MCF 10A (cell line): ENCODE measurements at places on chromosomes 3 and 15. TPM values are rescaled to one million over a fixed set of nuclear protein-coding genes. Genes with fewer than 3 reads are reported as not detected.

CXCR6 gene
- total RNA-seq = not detected in 2 replicates

SHC4 gene
- 0.26 and 0.49 TPM in 2 replicates for total RNA-seq

MORC1 gene
- not detected in 2 replicates for total RNA-seq

CACNA2D2 gene
- total RNA-seq = not detected in 2 replicates

GOLGA8Q gene
- total RNA-seq = 2.0 TPM in 1 of 2 replicates, not detected in the other

FSD2 gene
- total RNA-seq = not detected in 2 replicates

GRCh38 chr3:55180936-55181535 is 253.2 kb upstream of the LRTM1 start:
- DNase-seq = peak; percentile 63

- no peak for DNase-seq
Measured at GRCh38 chr15:87981969-87982368, 274.6 kb downstream of the NTRK3 start.

DNA sequence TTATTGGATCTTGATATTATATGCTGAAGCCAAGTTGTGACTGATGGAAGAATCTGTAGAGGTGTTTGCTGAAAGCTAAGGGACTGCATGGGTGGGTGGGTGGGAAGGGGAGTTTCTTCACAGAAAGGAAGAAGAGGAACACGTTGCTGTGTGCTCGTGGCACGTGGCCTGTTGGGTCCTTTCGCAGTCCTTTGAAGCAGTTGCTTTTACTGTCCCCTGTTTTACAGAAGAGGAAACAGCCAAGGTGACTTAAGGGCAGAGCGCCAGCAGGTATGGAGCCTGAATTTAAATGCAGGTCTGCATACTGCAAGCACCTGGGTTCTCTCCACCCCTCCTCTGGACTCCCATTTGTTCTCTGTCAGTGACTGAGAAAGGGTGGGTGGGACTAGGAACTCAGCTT is 59.4 kb upstream of the PRR23C start:
- DNase-seq = no peak

GRCh38 chr3:159911664-159912037 is 77.0 kb upstream of the IL12A start:
- no peak for DNase-seq

GRCh38 chr3:58034738-58035523 is 26.7 kb downstream of the FLNB start:
- no peak for DNase-seq
